A549 (cell line): ENCODE measurements at places on chromosomes 16 and 17.

GRCh38 chr17:35073183-35073790 lies 9.8 kb upstream of the RFFL start:
- DNase-seq, result no peak

DNA sequence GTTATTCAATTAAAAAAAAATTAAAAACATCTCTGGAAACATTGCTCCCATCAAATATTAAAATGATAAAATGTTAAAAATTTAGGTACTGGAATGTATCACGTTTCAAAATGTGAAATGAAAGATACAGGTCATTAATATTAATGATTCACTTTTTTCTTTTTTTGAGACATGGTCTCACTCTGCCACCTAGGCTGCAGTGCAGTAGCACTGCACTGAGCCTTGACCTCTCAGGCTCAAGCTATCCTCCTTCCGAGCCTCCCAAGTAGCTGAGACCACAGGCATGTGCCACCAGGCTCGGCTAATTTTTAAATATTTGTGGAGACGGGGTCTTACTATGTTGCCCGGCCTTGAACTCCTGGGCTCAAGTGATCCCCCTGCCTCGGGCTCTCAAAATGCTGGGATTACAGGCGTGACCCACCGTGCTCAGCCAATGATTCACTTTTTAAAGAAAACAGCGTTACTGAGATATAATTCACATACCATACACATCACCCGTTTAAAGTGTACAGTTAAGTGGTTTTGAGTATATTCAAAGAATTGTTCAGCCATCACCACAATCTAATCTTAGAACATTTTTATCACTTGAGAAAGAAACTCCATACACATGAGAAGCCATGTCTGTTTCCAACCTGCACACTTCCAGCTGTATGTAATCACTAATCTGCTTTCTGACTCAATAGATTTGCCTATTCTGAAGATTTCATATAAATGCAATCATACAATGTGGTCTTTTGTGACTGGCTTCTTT lies 19.1 kb upstream of the NETO2 start:
- DNase-seq, result no peak

- DNase-seq, result no peak
Observed at GRCh38 chr16:57693550-57693949, 1.1 kb upstream of the DRC7 start.

DNA sequence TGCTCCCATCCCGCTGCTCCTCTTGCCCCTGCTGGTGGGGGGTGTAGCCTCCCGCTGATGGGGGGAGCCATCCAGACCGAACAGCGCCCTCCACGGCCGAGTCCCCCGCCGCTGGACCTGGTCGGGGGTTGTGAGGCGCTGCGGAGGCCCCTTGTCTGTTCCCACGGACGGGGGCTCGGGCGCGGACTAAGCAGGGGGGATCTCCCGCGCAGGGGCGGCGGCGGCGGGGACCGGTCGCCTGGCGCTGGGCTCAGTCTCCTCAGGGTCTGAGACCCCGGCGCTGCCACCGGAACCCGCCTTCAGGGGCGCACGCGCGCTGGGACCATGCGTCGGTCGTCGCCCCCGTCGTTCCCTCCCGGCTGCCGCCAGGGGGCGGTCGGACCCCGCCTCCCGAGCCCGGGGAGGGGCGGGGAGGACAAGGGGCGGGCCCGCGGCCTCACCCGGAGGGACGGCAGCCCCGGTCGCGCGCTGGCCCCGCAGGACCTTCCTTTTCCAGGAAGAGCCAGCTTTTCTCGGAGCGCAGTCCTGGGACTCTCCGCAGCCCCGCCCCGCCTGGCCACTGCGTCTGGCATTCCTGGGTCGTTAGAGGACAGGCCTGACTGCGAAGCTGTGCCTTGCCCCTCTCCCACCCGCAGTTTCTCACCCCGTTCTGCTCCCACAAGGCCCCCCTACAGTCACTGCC lies 6.3 kb upstream of the IL32 start:
- DNase-seq, result peak; percentile 84

- DNase-seq, result no peak
Observed at GRCh38 chr17:16473044-16474011, 18.7 kb downstream of the LRRC75A start.

DNA sequence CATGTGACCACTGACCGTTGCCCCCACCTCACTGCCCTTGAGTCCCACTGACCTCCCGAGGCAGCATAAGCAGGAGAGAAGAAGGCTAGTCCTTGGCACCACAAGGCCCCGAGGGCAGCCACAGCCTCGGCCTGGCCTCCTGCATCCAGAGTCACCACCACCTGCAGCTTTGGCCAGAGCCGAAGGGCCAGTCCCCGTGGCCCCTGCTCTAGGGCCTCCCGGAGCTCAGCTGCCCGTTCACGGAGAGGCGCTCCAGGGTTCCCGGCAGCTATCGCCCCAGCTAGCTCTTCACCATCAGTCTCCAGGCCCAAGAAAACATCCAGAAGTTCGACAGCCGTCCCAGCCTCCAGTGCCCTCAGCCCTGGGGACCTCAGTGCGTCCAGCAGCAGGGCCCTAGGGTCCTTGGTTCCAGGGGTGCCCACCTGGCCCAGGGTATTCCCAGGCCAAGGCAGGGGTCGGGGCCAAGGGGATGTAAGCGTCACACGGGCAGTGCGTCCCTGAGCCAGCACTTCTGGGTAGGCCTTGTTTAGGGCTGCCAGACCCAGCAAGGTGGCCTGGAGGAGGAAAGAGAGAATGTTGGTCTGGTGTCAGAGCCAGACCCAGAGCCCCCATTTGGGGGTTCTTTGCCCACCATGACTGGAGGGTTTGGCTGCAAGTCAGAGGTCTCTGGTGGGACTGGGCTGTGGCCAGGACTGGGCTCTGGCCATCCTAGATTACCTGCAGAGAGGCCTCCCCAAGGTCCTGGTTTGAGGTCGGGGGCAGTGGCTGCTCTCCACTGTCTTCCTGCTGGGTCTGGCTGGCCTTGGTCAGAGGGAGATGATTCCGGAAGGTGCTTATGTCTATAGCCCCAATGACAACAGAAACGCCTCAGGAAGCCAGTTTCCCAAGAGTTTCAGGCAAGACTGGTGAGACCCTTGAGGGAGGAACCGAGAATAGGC lies 1.8 kb downstream of the GHDC start:
- no peak for DNase-seq

DNA sequence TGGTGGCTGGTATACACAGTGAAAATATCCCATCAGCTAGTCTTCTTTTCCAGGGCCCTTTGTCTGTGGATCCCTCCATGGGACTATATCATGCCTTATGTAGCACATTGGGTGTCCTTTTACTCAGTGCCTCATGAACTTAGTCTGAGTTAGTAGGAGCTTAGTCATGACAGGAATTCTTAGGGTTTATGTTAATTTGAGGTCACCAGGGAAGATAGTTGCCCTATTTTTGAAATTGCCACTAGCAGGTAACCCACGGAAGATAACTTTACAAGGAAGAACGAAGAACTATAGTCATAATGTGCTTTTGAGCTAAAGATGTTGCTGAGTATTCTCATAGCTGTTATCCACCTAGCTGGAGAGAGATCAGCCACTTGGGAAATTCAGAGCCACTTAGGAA lies 14.8 kb upstream of the PLK1 start:
- DNase-seq, result no peak

GRCh38 chr17:71052971-71053370 lies 883.6 kb downstream of the KCNJ2 start:
- DNase-seq, result no peak

DNA sequence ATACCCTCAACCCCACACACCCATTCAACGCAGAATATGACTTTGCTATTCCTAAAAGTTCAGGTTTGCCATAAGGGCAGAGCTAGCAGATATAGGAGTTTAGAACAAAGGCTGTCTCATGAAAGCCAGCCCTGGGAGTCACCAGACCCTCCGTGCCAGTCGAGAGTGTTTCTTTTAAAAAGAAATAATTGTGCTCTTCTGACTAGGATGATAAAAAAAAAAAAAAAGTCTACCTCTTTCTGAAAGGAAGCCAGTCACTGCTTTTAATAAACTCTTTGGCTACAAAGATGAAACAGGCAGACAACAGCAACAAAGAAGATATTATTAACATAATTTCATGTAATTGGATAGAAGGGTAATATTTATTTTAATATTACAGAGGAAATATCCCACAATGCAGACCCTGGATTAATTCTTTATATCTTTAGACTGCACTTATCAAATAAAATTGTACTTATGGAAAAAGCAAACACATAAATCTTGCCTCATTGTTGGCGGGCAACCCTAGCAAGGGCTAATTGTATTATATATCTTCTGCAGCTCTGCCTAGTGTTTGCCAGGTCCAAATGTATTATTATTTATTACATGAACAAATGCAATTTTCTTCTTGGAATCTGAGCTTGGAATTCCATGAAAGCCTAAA lies 277.5 kb upstream of the DYNLRB2 start:
- no peak for DNase-seq

- DNase-seq, result no peak
Observed at GRCh38 chr16:75703306-75703705, 2.0 kb upstream of the DUXB start.

GRCh38 chr16:77288222-77288621 lies 89.0 kb downstream of the SYCE1L start:
- peak; percentile 38 for DNase-seq

DNA sequence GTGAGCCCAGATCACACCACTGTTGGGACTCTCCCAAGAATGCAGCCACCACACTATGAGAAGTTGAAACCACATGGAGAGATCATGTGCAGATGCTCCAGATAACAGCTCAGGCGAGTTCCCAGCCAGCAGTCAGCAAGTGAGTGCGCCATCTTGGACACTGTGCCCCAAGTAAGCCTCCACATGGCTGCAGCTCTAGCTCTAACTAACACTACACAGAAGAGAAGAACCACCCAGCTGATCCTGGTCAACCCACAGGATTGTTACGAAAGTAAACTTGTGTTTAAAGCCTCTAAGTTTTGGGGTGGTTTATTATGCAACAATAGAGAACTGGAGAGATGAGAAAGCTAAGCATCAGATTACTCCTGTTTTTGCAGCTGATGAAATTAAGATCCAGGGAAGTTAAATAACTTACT lies 25.8 kb downstream of the SLC38A7 start:
- DNase-seq, result no peak

DNA sequence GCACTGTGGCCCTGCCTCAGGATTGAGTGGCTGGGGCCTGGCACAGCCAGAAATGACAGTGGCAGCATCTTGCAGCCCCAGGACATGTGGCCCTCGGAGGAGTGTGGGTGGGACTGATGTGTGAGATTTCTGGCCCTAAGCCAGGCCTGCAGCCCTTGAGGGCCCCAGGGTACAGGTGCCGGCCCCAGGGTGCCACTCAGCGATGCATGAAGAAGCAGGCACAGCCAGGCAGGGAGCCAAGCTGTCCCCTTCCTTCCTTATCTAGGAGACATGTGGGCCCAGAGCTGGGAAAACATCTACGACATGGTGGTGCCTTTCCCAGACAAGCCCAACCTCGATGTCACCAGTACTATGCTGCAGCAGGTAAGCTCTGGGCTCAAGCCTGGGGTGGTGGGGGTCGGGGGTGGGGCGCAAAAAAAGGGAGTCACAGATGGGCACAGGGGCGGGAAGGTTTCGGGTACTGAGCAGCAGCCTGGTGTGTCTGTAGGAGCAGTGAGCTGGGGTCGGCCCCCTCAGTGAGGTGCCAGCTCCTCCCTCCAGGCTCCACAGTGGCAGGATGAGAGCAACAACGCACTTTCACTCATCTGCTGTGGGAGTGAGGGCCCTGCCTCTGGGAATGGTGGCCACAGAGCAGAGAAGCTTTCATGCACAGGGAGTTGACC lies 4.1 kb downstream of the ACE start:
- no peak for DNase-seq

- no peak for DNase-seq
Observed at GRCh38 chr17:70355185-70355584, 185.9 kb downstream of the KCNJ2 start.

- DNase-seq, result peak; percentile 96
Observed at GRCh38 chr17:64320613-64321553, 57.8 kb upstream of the TEX2 start.

DNA sequence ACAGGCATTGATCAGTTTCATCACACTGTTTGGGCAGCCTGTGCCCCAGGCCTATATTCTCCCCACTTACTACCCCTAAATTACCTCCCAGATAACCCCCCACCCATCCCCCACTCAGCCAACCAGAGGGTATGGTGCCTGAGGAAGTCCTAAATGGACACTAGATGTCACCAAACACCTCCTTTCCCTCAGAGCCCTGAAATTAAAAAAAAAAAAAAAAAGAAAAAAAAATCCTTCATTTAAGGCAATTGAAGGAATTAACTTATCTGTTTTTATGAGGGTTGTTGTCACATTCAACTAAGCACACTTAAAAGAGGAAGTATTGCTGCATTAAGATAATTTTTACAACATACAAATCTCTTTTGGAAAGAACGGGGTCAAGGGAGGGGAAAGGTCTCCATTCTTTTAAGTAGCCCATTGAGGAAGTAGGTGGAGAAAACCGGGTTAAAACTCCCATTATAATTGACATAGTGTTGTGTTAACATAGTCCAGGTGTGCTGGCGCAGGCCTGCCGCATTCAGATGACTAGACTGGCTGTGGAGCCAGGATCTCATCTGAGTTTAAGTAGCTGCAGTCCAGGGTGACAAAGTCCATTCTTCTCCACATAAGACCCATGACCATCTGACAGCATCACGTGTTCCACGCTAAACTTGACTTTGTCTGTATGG lies 46.3 kb downstream of the SNX11 start:
- DNase-seq, result peak; percentile 74

DNA sequence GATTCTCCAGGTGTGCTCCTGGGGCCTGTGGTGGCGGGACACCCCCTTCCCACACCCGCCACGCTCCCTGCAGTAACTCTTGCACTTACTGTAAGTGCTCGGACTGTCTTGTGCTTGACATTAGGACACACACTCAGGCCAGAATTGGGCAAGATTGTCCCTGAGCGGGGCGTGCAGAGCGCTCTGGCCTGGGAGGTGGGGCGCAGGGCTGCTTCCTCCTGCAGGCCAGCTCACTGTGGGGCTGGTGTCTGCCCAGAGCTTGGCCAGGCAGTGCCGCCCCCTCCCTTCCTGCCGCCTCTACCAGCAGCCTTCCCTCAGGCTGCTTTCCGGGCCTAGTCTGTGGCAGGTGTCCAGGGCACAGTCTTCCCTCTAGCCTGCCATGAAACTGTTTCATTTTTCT lies 6.1 kb upstream of the ATP6V0C start:
- DNase-seq, result no peak

DNA sequence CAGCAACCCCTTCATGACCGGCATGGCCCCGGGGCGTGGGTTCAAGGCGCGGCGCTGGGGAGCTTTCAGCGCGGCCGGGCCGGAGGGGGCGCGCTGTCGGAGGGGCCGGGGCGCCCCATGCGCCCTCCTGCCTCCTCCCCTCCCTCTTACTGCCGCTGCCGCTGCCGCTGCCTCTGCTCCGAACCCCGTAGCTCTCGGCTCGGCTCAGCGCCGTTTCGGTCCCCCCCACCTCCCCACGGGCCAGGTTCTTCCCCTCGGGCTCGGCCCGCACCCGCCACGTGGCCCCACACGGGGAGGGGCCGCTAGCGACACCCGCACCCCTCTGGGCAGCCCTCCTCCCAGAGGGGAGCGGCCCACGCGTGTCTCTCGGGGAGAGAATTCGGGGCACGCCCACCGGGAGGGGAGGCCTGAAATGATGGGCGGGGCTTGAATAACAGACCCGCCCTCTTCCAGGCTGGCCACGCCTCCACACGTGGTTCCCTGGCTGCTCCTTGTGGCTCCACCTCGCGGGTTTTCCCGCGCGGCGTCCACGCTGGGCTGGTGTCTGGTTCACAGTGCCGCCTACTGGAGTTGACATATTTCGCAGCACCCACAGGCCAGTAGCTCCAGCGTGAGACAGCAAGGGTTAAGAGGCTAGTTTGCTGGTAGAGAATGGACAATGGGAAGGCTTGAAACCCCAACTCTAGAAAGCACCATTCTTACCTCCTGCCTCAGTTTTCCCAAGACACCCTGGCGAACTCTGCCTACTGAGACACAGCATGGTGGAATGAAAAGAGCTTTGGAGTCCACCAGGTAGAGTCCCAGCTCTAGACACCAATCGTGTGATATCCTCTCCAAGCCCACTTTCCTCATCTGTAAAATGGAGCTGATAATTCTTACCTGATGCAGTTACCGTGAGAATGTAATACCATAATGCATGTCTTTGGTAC lies at the start of gene KCNH4:
Gene KCNH4, minus strand, starts transcription at position 221 of the 929 bp plus-strand sequence. Its CDS starts 197 bp downstream, at position 24.
- peak; percentile 93 for DNase-seq
